NAMALWA (cell line): ENCODE measurements at places on chromosomes 1 and 21.
A peak's percentile ranks its signal among the peaks of the same experiment; 100 is the strongest.

DNA sequence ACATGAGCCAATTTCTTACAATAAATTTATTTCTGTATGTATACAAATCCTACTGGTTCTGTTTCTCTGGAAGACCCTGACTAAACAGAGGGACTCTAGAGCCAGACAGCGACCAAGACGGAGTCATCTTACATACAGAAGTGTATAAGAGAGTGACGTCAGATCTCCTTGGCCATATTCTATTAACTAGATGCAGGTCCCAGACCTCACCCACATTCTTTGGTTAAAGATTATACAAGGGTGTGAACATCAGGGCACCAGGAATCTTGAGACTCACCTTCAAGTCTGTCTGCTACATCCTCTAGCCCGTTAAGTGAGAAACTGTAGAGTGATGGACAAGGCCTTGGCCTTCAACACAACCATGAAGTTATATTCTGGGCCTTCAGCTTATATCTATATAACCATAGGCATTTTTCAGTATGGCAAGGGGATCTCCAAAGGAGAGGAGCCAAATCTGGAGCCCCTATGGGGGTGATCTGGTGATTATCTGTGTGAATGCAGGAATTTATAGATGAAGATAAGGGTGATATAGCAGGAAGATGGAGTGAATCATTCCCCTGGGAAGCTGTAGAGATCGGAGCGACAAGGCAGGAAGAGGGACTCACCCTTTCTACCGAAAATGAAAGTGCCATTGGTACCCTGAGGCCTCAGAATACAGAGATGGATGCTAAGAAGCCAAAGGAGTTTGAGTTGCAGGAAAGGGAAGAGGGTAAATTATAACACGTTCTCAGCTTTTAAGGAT, 83.9 kb downstream of the ADAMTS1 start:
- no peak for DNase-seq

GRCh38 chr1:62429581-62429980, 7.3 kb upstream of the USP1 start:
- DNase-seq: no peak

- DNase-seq: no peak
Measured at GRCh38 chr1:20224546-20224945, 38.2 kb upstream of the PLA2G2C start.

- DNase-seq: no peak
Measured at GRCh38 chr1:158094571-158094970, 86.1 kb upstream of the CD1D start.

DNA sequence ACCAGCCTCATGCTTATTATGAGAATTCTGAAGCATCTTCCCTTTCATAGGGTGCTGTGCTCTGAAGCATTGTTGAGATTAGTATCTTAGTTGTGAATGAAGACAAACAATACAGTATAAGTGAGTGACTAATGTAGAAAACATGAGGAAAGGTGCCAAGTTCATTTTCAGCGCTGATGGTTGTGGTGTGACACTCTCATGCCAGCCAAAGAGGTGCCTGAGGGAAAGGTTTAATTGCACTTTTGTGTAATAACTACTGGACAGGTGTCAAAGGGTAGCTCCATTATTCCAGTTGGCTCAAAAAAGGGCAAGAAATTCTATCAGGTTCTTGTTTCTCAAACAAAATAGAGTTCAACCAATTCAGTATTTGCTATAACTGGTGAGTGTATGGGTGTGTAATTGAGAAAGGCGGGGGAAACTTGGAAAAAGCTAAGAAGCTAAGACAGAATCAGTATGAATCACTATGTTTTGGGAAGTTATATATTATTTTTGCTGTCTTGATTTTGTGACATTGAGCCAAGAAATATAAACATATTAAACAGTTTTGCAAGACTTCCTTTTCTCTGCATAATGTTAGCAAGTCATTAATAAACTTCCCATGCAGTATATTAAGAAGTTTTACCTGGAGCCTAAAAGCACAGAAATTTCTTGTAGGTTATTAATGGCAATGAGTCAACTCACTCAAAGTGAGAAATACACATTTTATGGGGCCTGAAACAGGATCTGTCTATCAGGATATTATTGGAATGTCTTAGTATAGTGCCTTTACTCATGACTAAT, 31.8 kb downstream of the KCNK2 start:
- DNase-seq: no peak

- DNase-seq: peak; percentile 91
Measured at GRCh38 chr1:229693129-229693900, 67.3 kb downstream of the URB2 start.

DNA sequence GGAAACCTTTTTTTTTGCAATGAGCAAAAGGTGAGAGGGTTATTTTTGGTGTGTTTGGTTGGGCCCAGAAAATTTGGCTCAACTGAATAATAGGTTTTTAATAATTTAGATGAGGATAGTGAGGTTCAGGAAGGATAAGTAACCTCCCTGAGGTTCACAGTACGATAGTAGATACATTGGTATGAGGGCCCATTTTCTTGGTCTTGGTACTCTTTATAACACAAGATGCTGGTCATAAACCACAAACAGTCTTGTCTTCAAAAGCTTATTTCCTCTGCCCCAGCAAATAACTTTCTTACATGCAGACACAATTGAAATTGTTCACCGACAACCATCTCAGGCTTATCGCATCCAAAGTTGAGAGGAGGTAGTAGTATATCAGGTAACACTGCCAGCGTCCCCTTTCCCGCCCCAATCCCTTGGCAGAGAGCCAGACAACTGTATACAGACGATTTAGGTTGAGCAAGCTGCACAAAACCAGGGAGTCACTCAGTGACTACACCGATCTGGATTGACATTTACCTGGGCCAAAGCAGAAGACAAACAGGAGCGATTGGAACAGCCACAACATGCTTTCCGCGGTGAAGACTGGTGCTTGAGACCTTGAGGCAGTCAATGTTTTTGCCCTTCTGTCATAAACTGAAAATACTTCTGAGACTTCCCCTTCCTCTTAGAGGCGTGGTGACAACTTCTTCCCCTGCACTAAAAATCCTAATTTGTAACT, at the start of gene SLAMF6:
Gene SLAMF6 (minus strand): TSS at position 634 of the 724 bp plus-strand sequence. CDS start 63 bp downstream, at position 571.
- DNase-seq: peak; percentile 87

- DNase-seq: no peak
Measured at GRCh38 chr1:163248064-163248463, 45.3 kb upstream of the RGS5 start.

DNA sequence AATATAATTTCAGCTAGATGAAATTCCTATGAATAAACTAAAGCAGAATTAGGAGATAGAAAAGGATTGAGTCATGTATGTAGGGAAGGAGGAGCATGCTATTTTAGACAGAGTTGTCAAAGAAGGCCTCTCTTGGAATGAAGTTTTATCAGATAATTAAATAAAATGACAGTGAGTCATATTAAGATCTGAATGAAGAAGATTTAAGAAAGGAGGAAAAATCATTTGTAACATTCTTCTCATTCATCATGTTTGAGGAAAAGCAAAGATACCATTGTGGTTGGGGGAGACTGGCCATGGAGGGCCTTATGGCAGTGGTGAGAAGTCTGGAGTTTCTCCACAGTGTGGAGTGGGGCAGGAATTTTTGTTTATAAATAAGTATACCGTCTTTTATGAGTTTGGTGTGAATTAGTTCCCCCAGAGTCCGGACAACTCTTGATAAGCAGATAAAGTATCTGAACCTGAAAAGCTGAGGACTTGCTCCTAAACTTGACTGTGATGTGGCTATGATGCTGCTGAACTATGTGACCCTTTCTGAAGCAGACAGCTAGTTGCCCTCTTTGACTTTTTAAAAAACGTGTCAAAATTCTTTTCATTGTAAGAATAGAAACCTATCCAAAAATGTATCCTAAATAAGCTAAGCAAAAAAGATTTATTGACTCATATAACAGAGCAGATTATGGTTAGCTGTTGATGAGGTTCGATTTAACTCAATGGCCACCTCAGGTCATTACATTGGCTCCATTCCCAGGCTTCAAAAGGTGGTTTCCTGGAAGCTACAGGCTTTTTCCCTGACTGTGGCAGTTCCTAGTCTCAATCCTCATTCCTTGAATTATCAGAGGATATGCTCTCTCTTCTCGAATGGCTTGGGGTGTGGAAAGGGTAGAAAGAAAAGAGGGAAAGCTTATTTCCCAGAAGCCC, 90.8 kb downstream of the LHX9 start:
- no peak for DNase-seq

GRCh38 chr21:42980312-42981213, 6.2 kb downstream of the PKNOX1 start:
- no peak for DNase-seq

GRCh38 chr1:228852024-228852423, 116.7 kb downstream of the RHOU start:
- DNase-seq: no peak

DNA sequence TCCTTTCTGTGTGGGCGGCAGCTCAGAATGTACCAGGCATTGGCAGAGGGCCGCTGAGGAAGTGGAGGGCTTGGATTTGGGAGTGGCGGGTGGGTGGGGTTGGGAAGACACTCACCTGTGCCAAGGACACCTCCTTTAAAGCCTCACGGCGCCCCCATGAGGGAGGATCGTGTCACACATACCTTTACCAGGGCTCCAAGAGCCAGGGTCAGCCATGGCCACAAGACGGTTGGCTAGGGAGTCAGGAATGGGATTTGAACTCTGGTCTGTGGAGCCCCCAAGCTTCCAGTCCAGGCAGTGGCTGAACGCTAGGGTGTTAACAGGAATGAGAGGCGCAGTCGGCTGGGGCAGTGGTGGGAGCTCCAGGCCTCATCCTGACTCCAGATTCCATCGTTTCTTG, 4.6 kb downstream of the NBL1 start:
- no peak for DNase-seq

- no peak for DNase-seq
Measured at GRCh38 chr1:201409440-201409839, 10.3 kb upstream of the LAD1 start.

DNA sequence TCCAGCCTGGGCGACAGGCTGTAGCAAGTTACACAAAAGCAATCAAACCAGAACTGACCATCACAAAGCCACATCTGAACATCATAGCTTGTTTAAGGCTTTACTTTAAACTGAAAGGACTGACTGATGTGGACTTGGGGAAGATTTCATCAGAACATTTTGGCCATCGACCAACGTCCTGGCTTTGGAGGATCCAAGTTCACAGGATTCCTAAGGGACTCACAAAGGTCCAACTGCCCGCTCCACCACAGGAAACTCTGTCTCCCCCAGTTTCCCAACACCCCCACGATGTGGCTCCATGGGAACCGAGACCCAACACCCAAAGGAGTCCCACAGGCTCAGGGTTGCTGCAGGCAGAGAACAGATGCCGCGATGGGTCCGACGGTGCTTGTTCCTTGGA, 9.3 kb downstream of the SSU72 start:
- DNase-seq: no peak

DNA sequence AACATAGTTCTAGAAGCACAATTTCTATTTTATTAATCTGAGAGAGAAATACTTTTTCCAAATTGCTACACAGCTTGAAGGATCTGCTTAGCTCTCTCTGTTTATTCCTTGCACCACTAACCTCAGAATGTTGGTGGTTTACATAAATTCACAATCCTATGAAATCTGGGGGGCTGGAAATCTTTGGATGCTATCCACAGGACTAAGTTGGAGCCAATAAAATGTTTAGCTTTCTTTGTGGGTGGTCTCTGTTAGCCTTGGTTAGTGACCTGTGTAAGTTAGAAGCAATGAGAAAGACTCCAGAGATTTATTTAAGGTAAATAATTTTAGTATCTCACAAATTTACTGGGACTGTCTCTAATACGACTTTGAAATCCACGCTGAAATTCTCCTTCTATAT, 418.1 kb downstream of the ADGRL2 start:
- DNase-seq: no peak

DNA sequence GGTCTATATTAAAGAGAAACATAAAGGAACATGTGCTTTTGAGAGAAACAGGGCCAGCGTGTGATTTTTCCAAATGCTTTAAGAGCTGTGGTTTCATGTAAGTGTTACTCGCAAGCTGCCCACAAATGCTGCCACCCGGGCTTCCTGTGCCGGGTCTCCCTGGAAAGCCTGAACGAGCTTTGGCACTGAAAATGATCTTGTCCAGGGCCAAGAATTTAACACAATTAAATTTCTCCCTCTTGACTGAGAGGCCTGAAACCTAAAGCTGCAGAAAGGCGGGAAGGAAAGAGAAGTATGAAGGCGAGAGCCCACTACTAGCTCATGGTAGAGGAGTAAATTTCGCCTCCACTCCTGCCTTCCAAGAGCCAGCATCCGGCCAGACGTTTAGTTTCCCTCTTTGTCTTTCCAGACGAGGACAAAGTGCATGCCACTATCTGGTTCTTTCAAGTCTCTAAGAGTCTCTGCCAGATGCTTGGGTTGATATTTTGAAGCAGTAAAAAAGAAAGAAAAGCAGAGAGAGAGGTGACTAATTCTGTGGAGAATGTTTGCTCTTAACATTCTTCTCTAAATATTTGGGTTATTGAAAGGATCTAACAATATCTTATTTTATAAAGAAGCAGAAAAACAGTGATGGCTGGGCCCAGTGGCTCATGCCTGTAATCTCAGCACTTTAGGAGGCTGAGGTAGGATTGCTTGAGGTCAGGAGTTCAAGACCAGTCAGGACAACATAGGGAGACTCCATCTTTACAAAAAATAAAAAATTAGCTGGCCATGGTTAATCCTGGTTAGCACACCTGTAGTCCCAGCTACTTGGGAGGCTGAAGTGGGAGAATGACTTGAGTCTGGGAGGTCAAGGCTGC, 100.0 kb upstream of the HNRNPU start:
- DNase-seq: no peak

- DNase-seq: no peak
Measured at GRCh38 chr21:38590449-38591217, 92.4 kb upstream of the ERG start.

DNA sequence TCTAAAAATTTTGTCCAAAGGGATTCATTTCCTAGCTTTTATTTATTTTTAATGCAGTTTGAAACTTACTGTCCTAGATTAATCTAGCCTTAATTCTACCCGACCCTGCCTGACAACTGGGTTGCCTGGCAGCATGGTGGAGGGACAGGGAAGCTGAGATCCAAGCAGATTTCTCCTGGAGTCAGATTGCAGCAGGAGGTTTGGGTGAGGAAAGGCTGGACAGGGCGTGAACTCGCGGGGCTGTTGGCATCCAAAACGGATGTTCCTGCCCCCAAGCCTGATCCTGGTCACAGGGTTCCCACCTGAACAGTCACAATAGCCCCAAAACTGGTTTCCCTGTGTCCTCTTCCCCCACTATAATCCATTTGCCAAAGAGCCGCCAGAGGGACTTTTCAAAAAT, 23.2 kb downstream of the TCEA3 start:
- DNase-seq: no peak

GRCh38 chr1:171501305-171502024, 16.1 kb downstream of the PRRC2C start:
- DNase-seq: no peak

- no peak for DNase-seq
Measured at GRCh38 chr1:245370905-245371581, 216.3 kb downstream of the KIF26B start.

DNA sequence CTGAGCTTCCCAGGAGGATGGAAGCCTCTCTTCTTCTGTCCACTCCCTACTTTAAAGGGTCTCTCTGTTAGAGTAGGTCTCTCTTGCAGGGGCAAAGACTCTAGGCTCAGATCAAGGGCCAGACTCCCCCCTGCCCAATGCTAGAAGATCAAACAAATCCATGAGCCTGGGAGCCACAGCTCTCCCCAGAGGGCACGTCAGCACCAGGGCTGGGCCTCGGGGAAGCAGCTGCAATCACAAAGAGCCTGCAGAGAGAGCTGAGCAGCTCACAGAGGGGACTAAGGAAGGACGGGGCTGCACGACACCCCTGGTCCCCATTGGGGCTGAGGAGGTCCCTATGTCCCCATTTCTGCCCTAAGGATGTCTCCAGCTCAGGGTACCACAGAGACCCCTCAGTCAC, 3.9 kb downstream of the CNTN2 start:
- no peak for DNase-seq
